Spleen (tissue), 13 donors: ENCODE measurements at places on chromosomes 5 and 9.

GRCh38 chr9:115416299-115416698, 298.3 kb upstream of the TNC start:
- DNase-seq, result no peak

DNA sequence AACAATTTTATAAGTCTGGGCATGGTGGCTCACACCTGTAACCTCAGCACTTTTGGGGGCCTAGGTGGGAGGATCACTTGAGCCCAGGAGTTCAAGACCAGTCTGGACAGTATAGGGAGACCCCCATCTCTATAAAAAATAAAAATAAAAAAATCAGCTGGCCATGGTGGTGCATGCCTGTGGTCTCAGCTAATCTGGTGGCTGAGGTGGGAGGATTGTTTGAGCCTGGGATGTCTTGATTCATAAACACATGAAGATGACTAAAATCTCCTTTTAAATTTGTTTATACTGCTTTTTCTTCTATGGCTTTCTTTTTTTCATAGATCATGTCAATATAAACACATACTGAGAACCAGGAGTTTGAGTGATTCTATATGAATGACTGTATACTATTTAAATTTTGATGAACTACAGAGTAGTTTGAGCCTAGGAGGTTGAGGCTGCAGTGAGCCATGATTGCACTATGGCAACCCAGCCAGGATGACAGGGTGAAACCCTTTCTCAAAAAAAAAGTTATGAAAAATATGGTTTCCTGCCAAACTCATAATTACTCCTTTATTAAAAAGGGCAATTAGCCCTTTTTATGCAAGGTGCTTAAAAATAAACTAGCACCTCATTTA, 14.2 kb downstream of the RIC1 start:
- DNase-seq, result no peak

- DNase-seq, result peak; percentile 85
Measured at GRCh38 chr9:129609486-129610212, 11.3 kb downstream of the C9orf50 start.

DNA sequence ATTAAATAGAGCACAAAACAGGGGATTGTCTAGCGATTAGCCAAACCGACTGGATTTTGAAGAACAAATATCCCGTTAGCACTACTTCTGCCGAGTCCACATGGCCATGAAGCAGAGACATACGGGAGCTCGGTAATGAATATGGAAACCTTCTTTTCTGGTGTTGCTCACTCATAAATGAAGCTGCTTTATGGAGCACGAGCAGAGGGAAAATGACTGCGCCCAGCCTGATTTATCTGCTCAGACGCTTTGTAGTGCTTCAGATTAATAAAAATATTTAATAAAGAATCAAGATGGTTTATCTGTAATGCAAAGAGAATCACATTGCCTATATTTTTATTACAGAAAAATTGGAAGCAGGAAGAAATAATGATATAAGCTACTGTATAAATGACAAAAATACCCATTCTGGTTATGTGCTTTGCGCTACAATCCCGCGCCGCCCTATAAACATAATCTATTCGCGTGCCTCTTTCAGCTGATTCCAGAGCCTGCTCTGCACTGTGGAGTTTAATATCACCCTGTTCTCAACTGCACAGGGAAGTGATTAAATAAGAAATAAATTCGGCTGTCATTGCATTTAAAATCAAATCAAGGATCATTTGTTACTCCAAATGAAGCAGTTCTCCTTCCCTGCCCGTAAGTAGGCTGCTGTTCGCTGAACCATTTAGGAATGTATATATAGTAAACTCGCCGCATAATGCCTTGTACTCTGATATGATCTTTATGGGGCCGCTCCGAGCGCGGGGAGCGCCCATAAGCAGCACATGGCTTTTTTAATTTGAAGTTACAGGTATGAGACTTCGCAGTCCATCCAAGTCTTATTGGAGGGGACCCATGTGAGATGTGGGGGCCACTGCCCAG, 22.3 kb upstream of the UBAC1 start:
- no peak for DNase-seq

- DNase-seq, result no peak
Measured at GRCh38 chr5:79689541-79690466, at the start of gene CMYA5. Gene CMYA5, plus strand, starts transcription at chr5:79689836. Its CDS starts 72 bp downstream, at chr5:79689908.
